ENCODE measurements at places on chromosomes 2 and 18. TPM values are rescaled to one million over a fixed set of nuclear protein-coding genes. Genes with fewer than 3 reads are reported as not detected.

Gene GPR35
- total RNA-seq, result 7.9 TPM

DNA sequence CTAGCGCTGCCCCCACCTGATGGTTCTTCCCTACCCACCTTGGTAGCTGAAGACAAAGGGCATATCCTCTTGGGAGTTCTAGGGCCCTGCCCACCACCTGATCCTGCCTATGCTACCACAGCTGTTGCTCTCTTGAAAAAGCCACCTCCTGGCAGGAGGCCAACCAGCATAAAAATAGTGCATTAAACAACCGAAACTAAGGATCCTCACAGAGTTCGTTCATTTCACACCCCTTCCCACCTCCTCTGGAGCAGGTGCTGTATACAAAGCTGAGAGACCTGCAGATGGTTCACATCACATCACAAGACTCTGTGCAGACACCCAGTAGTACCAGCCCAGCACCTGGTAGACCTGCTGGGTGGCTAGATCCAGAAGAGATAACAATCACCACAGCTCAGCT, 1348.0 kb upstream of the TMEFF2 start:
- DNase-seq, result no peak

GRCh38 chr18:24937639-24938275, 414.2 kb downstream of the ZNF521 start:
- DNase-seq, result no peak

Gene DTNA
- not detected for total RNA-seq

GRCh38 chr18:3281456-3282400, 19.8 kb downstream of the MYL12B start:
- DNase-seq, result no peak
